ENCODE measurements at places on chromosomes 16 and 17.

DNA sequence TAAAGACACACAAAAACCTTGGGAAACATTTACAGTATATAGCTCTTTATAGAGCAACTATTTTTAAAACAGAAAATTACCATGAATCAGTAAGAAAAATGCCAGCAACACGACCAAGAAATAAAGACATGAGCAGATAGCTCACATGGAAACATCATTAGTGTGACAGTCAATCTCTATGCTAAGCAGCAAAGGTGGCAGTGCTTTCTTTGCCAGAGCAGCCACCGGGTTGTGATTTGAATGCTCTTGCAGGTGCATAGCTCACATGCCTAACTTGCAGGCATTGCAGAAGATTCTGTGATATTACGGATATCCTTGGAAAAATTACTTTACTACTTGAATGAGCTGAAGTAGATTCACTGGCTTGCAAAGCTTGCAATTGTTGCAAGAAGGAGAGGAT lies 652.9 kb upstream of the C16orf82 start:
- no peak for DNase-seq

DNA sequence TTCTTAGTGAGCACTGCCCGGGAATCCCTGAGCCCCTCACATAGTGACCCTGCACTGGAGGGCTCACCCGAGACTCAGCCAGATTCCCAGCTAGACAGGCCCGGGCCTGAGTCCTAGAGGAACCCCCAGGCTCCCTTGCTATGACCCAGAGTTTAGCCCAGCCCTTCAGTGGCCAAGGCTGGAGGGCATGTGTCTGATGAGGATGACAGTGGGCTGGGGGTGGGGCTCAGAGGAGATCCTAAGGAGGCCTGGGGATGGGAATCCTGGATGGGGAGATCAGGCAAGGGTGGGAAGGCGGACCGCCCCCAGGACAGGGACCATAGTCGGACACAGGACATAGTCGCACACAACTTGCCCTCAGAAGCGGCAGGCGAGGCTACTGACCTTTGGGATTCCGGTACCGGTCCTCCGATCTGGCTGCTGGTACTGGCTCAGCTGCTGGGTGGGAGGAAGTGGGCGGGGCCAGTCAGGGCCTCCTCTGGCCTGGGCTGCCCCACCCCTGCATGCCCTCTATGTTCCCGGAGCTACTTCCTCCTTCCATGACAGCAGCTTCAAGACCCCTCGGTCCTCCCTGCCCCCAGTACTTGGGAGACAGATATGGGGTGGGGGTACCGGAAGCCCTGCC lies 1.1 kb downstream of the CD79B start:
- peak; percentile 60 for DNase-seq

GRCh38 chr17:66351033-66351432 lies 48.6 kb downstream of the PRKCA start:
- DNase-seq: no peak

DNA sequence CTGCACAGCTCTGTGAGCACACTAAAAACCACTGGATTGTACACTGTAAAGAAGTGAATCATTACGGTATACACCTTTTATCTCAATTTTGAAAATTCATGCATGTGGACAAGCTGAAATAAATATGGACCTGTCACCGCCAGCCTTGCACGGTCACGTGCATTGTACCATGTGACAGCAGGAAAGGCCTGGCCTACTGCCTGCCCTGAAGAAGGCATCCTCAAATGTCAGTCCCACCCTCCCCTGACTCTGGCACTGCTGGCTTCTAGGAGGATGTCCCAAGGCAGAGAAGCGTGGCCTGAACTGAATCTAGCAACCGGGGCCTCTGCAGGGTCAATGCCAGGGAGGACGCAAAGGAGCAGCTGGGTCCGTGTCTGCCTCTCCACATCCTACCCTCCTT lies 34.6 kb downstream of the SLC38A8 start:
- no peak for DNase-seq

DNA sequence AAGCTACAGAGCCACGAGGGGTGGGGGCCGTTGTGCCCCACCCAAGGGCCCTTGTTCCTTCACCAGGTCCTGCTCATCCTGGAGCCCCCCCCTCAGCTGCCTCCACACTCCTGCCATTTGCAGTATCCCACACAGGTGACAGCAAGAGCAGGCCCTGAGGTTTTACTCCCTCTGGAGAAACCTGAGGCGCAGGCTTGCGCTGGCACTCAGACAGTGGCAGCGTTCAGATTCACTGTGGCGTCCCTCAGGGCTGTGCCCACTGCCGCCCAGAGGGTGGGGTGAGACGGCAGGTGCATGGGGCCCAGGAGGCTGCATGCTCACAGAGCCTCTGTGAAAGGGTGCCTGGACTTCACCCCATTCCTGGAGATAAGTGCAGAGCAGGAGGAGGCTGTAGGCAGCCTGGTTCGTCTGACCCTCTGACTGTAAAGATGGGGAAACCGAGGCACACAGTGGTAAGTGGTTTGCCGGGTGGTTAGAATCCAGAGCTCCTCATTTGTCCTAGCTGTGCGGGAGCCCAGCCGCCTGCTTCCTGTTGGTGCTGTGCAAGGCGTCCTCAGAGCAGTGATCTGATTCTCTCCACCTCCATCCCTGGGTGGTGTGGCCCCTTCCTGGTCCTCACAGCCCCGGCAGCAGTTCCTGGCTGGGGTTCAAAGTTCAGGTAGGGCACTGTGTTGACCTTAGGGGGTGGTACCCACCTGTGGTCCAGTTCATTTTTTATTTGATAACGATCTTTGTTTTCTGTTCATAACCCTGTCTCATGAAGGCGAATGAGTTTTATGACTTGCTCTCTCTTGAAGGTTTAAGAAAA lies 1.6 kb downstream of the SPIRE2 start:
- DNase-seq: no peak

- DNase-seq: no peak
Observed at GRCh38 chr16:62041401-62041800, 5.2 kb upstream of the CDH8 start.

DNA sequence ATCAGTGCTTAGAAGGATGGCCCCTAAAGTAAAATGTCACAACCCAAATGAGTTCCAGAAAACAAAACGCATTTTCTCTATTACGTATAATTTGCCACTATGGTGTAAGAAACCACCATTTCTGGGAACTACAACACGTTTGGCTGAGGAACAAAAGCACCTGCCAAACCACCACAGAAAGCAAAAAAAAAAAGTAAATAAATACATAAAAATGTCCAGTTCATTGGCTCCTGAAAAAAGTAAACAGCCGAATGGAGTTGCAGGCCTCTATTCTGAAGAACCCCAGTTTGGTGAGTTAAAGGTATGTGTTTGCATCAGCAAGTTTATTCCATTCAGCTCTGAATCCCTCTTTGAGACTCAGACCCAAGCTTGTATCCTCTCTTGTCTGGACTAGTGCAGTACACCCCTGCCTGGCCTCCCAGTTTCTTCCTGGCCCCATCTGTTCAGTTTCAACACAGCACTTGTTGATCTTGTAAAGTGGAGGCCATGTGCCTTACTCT lies 36.9 kb downstream of the ERN1 start:
- DNase-seq: no peak

DNA sequence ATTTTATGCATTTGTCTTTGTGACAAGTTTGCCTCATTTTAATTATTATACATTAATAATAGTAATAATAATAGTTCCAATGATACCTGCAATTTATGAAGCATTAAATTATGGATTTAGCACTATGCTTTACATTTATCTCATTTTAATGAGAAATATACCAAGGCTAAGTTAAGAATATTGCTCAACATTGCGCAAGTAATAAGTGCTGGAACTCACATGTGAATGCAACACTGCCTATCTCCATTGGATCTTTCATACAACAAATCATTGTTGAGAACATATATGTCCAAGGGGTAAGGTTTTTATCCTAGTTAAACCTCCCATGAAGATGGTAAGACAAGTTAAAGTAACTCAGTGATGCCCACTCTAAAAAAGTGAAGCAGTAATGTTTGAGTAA lies 703.7 kb upstream of the SOX9 start:
- DNase-seq: no peak
